ENCODE measurements at places on chromosomes 2 and 18.
A peak's percentile ranks its signal among the peaks of the same experiment; 100 is the strongest.

DNA sequence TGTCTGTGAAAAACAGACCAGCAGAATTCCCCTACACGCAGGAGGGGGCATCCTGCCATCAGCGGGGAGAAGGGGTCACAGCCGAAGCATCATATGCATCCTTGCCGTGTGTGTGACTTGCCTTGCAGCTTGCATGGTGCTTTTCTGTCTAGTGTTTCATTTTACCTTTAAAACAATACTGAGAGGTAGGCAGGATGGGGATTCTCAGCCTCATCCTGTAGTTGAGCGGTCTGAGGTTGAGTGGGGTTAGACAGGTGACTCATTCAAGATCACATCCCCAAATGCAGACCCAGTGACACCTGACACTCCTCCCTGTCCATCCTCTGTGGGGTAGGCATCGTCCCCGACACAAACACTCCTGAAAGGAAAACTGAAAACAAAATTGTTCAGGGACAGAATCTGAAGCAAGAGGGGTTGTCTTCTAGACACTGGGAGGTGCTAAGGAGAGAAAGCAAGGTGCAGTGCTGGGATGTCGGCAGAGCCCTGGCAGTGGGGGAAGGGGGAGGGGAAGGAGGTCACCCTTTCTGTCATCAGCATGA lies 7.9 kb downstream of the ARL4C start:
- DNase-seq: peak; percentile 38

- DNase-seq: no peak
Observed at GRCh38 chr2:96344011-96344410, 8.4 kb downstream of the NCAPH start.

DNA sequence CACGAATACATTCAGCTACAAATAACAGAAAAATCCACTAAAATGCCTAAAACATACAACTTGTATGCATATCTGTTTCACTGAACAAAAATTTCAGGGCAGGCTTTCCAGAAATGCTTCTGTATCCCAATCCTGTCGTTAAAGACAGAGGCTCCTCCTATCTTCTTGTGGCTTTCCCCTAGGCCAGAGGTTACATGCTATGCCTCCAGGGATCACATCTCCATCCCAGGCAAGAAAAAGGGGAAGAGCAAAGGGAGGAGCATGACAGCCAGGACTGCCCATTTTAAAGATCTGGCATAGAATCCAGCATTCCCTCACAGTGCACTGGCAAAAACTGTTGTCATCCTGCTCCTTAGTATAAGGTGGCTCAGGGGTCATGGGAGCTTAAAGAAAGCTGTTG lies 268.7 kb upstream of the SETBP1 start:
- DNase-seq: no peak

- DNase-seq: no peak
Observed at GRCh38 chr18:48136051-48136826, 205.8 kb upstream of the SMAD2 start.

DNA sequence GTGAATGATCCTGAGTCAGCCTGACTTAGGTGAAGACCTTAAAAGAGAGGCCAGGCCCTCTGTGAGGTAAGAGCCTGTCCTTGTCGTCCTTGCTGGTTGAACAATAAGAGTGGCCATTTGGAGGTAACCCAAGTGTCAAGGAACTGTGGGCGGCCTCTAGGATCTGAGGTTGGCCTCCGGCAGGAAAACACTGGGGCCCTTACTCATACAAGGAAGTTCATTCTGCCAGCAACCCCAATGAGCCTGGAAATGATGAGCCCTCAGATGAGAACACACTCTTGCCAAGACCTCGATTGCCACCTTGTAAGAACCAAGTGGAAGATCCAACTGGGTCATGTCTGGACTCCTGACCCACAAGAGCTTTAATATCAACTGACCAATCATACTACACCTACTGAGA lies 95.5 kb upstream of the LRATD1 start:
- no peak for DNase-seq

GRCh38 chr2:64228918-64229317 lies 84.7 kb upstream of the PELI1 start:
- DNase-seq: no peak

Data from stimulated activated CD8-positive, alpha-beta memory T cell treated with anti-CD3 and anti-CD28 coated beads, Interleukin-4, amount 100 ng/mL, for 24 hours (primary cell).